Stimulated activated CD8-positive, alpha-beta memory T cell treated with anti-CD3 and anti-CD28 coated beads, Interleukin-2, amount 100 ng/mL, for 1 hour (primary cell): ENCODE measurements at places on chromosomes 7 and 10.

DNA sequence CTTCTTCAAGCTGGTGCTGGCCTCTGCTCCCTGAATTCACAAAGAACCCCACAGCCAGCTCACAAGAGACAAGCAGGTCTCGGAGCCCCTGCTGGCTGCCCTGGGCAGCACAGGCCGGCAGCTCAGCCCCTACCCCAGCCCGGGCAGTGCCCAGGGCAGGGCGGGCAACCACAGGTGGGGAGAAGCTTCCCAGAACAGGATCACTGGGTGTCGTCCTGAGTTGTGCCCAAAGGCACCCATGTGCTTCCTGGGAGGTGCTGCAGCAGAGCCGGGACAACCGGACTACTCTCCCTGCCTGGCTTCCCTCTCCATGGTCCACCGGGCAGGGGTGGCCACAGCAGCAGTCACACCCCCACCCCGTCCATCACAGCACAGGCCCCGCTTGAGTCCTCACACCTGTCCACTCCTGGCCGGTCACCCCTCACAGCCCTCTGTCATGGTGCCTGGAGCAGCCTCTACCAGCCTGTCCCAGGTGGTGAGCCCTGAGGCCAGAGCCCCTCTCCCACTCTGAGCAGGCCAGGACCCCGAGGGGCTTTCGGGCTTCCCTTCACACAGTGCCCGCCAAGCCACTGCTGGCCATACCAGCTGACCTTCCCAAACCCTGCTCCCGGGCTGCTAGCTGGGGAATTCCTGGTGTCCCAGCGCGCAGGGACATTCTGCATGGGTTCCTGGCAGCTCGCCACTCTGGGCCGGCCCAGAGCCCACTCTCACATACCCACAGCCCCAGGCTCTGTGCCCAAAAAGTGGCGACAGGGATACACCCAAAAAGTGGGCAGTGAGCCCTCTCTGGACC, 3.1 kb downstream of the RASGEF1A start:
- DNase-seq, result no peak

- DNase-seq, result no peak
These were observed 34.7 kb downstream of the PRSS2 start for GRCh38 chr7:142805350-142806021.

GRCh38 chr10:129896860-129897200, 67.2 kb downstream of the EBF3 start:
- DNase-seq, result no peak

DNA sequence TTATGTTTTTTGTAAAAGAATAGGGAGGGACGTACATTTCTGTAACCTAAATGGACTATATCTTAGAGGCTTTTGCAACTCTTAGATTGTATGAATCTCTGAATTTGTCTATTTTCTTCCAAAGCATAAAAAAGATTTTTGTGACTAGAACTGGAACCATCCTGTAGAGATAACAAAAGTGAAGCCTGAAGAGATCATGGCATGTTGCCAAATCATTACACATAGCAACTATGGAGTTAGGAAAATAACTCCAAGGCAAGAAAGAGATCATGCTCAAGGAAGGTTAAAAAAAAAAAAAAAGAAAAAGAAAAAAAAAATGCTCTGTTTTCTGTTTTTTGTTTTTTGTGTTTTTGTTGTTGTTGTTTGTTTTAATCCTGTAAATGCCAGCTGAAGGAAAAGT, 567.7 kb upstream of the ZWINT start:
- DNase-seq, result no peak

DNA sequence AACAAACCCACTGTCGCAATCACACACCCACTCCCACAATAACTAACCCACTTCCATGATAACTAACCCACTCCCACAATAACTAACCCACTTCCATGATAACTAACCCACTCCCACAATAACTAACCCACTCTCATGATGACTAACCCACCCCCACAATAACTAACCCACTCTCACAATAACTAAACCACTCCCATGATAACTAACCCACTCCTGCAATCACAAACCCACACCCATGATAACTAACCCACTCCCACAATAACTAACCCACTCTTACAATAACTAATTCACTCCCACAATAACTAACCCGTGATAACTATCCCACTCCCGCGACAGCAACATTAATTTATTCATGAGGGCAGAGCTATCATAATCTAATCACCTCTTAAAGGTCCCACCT, 105.8 kb downstream of the COL13A1 start:
- no peak for DNase-seq

GRCh38 chr7:50775836-50776235, 6.9 kb downstream of the GRB10 start:
- DNase-seq, result no peak

GRCh38 chr7:152709287-152710152, 33.6 kb upstream of the XRCC2 start:
- DNase-seq, result no peak

GRCh38 chr7:371119-371778, 81.3 kb downstream of the FOXL3 start:
- no peak for DNase-seq

GRCh38 chr7:70317356-70317755, 719.1 kb downstream of the AUTS2 start:
- DNase-seq, result no peak

- no peak for DNase-seq
These were observed 53.9 kb upstream of the CREB5 start for GRCh38 chr7:28358423-28358868.

DNA sequence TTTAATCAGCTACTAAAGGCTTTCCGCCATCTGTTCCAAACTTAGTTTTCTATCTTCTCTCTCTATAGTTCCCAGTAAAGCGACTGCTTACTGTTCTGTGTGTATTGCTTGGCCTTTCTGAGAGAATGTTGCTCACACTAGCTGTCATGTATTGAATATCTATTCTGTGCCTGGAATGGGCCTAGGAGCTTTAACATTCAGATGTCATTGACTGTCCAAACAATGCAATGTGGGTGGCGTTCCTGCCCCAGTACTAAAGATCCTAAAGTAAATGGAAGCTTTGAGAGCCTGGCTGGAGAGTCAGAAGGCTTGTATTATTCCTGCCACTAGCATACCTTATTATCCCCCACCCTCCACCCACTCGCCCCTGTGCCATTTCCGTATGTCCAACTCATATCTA, 163.5 kb downstream of the SDHAF3 start:
- DNase-seq, result no peak

- DNase-seq, result no peak
These were observed 34.7 kb downstream of the DDIT4 start for GRCh38 chr10:72308320-72308987.

- DNase-seq, result no peak
These were observed 64.7 kb downstream of the CDK14 start for GRCh38 chr7:90660819-90661218.

GRCh38 chr7:41476460-41476803, 226.5 kb downstream of the INHBA start:
- no peak for DNase-seq

GRCh38 chr10:114189700-114190099, 10.5 kb downstream of the TDRD1 start:
- no peak for DNase-seq

DNA sequence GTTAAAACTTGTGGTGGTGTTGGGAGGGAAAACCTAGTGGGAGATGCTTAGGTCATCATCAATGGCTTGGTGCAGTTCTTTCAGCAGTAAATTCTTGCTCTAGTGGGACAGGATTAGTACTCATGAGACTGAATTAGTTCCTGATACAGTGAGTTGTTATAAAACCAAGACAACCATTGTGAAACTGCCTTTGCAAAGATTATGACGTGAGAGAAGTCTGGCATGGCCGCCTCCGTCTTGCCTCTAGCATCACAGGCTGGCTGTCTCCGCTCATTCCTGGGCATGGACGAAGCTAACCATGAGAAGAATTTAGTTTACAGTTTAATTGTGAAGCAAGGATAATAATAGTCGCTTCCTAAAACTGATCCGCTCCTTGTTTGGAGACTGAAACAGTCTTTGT, 186.4 kb downstream of the KIF20B start:
- DNase-seq, result no peak

DNA sequence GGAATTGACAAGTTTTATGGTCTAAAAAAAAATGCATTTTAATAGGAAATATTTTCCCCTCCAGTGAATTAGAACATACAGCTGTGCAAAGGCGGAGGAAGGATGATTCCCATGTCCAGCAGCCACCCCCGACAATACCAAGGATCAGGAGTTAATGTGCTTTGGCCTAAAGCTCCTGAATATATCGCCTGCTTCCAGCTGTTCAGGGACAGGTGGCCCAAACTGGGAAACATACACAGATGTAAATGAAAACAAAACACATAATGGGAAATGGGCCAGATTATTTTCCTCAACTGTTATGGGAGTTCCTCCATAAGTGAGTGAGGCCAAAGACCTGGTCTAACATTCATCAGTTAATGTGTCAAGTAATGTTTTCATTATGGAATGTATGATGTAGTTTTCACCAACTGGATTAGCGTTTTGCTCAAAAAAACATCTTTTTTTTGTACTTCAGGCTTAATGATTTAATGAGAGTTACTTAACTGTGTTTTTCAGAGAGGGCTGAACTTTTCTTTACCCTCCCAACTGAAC, 55.1 kb upstream of the LAMB1 start:
- DNase-seq, result no peak

DNA sequence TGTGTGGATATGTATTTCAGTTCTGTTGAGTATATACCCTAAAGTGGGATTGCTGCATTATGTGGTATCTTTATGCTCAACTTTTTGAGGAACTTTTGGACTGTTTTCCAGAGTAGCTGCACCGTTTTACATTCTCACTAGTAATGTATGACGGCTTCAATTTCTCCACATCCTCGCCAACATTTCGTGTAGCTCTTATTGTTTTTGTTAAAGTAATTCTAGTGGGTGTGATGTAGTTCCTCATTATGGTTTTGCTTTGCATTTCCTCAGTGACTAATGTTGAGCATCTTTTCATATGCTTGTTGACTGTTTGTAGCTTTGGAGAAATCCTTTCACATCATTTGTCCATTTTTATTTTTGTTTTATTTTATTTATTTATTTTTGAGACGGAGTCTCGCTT, 4.5 kb downstream of the STMP1 start:
- DNase-seq, result no peak
